ENCODE measurements at places on chromosomes 12 and 14.
A peak's percentile ranks its signal among the peaks of the same experiment; 100 is the strongest.

- DNase-seq = no peak
These were observed 26.4 kb upstream of the NUDT14 start for GRCh38 chr14:105207460-105207901.

DNA sequence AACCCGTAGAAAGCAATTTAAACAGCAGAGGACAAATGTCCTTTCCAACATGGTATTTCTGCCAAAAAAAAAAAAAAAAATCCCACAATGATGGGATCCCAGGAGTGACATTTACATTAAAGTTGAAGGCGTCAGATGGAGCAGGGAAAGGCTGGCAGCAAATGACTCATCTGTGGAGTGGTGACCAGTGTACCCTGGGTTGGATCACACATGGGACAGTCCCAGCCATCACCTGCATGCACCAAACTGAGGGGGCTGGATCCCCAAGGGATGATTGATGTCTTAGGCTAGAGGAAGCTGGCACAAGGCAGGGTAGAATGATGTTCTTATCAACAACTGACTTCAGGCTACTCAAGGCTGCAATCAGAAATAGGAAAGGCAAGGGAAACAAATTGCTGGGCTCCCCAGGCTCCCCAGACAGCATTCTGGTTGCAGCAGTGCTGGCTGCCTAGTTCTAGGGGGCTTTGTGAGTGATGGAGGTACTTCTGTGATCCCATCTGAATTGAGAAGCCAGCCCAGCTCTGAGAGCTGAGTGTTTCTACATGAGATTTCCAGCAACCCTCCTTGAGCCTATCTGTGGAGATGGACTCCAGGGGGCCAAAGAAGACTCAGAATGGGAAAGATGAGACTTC, 117.9 kb downstream of the DPF3 start:
- DNase-seq = no peak

DNA sequence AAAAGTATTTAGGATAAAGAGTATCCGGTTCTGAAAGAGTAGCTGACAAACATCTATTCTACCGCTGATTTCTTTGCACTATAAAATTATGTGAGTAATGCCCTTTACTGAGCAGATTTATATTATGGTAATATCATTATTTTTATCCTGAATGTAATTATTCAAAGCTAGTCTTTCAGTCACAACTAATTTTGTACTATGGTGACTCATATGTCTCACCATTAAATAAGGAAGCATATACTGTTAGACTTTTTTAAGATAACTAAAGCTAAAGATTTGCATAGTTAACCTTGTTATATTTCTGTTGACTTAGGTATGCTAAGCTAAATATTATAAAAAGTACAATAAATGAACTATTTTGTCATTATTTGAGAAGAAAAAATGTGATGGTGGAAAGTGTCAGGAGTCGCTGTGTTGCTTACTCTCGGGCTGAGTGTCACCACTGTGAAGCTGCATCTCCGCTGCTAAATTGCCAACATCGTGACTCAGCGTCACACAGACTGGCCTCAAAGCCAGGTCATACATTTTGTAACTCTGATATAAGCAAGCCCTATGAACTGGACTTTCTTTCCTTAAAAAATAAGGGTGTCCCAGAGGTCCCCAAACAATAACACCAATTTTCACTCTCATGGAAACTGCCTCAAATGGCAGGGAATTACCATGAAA, 69.1 kb upstream of the SSTR1 start:
- no peak for DNase-seq

DNA sequence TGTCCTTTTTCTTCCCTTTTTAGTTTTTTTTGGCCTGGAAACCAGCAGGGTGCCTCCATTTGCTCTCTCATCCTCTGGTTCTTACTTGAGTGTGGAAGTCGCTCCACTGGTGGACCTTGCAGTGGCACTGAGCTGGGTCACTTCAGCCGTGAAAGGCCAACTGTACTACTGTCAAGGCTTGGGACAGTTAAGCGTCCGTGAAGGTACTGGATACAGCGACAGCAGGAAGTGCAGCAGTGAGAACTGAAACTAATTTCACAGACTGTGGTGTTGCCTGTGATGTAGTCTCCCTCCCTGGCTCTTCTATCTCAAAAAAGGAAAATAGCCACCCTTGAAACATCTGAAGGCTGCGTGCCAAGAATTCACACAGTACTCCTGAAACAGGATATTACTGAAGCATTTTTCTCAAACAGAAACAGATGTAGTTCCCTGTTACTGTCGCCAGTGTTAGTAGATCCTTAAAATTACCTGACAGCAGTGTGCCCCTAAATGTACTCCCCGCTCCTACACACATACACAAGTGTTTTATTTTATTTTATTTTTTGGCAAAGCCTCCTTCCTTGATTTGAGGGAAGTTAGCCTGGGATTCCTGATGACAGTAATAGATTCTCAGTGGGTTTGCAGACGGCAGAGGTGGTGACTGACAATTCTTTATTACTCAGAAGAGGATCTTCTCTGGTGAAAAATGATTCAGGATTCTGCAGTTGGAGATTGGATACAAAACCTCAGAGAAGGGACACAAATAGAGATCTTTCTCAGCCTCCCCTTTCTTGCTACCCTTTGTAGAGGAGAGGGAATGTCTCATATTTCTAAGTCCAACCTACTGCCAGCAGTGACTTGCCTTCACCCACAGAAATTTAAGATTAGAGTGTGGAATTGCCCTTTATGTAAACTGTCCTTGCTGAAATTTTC, 4.4 kb downstream of the SUSD6 start:
- no peak for DNase-seq

DNA sequence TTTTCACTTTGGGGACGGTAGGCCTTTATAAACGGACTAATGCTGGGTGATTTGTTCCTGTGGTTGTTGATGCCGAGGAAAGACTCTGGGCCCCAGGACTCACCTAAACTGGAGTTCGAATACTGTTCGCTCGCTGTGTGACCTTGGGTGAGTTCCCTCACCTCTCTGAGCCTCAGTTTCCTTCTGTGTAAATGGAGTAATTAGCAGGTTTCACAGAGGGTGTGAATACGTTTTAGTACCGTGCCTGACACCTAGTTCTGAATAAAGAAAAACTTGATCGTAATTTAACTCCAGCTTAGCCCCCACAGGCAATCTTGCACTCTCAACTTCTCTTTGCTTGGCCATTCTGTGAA, 505 bp downstream of the UBE3B start:
- no peak for DNase-seq

DNA sequence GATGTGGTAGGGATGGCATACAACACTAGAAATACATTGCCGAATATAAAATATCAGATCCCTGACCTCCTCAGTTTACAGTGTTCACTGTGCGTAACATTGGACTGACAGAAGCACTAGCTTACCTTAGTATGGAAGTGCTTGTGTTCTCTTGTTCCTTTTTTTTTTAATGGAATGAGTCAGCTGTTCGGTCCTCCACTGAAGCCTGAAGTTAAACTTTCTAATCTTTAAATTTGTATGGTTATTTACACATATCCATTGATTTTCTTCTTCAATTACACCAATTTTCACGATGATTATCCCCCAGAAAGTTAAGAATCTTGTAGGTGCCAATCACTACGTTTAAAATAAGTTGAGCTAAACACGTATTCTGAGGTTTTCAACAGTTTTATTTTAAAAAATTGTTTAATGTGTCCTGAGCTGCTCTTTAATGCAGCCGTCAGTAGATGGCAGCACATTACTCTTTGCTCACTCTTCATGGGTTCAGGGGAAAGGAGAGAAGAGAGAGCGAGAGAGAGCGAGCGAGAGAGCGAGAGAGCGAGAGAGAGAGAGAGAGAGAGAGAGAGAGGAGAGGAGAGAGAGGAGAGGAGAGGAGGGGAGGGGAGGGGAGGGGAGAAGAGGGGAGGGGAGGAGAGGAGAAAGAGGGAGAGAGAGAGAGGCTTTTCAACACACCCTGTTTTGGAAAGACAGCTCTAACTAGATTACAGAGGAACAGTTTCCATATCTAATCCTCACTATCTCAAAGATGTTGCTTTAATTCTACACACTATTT, 134.7 kb upstream of the SCAF11 start:
- peak; percentile 22 for DNase-seq

DNA sequence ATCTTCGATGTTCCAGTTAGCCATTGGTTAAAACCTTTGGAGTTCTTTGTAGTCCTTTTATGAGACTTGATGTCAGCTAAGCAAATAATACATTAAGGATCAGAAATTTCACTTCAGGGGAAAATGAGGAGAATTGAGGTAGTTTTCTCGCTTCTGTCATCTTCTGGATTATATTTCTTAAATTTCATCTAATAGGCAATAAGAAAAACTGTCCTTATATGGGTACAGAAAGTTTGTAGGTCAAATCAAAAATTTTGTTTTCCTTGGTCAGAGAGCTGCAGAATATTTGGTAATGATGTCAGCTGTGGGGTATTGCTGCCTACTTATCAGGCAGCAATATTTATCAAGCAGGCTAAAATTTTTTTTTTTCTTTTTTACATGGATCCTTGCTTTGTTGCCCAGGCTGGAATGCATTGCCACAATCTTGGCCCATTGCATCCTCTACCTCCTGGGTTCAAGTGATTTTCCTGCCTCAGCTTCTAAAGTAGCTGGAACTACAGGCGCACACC, 37.1 kb downstream of the RIMKLB start:
- DNase-seq = no peak

GRCh38 chr12:94041850-94042249, 106.5 kb upstream of the PLXNC1 start:
- no peak for DNase-seq

GRCh38 chr12:44029194-44029593, 193.3 kb downstream of the TMEM117 start:
- no peak for DNase-seq

DNA sequence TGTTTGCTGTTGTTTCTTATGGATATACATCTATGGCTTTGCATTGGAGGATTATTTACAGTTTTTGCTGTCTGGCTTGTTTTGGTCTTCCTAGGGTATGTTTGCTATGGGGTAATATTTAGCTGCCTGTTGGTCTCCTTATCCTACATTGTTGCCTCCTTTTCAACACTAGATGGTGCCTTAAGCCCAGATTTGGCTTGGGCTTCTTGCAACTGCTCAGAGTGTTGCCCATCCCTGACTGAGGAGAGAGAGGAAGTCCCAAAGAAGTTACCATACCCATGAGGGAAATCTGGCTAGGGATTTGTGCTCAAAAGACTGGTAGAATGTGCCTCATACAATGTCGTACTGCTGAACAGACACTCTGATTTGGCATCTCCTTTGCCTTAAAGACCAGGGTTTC, 94.6 kb upstream of the MUCL1 start:
- DNase-seq = no peak

DNA sequence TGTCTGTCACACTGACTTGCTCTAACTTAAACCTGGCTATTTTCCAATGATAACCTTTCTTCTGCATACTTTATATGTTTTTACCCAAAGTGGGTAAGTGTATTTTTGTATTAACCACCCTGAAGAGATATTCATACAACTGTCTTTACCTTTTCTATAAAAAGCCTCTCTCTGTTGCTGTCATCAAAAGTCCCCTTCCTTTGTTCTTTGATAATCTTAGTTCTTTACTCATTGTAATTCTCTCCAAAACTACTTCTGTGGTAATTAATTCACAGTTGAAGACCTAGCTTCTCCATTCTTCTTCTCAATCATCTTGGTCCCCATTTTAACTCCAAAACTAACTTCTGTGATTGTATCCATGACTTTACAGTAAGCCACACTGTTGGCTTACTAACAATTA, 479.7 kb upstream of the MGAT4C start:
- no peak for DNase-seq

DNA sequence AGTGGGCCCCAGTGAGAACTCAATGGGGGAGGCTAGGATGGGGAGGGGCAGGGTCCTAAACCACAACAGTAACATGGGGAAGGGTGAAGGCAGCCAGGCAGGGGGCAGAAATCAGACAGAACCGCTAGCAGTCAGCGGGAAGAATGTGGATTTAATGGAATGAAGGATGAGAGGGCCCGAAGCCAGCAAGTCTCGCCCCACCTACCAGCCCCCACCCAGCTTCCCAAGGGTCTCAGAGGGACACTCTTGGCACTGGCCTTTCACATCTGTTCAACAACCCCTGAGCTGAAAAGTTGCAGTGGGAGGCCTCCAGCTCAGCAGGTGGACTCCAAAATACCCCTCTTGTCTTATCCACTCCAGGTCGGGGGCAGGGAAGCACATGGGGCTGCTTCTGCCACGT, 6.5 kb upstream of the SLC6A12 start:
- DNase-seq = no peak

GRCh38 chr14:62301080-62301479, 538.9 kb downstream of the SNAPC1 start:
- no peak for DNase-seq

DNA sequence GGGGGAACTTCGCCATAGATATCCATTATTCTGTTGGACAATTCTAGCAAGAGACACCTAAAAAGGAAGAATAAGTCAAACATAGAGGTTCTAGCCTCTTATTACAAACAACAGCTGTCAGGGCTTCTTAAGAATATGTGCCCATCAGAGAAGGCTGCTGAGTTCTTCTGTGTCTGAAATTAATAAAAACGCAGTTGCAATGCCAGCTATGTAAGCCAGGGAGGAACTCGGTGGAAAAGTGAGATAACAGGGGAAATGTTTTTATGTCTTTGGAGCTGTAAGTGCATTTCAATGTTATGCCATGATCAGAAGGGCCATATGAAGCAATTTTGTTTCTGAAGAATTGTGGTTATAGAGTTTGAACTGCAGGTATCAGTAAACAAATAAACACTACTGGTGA, 95.0 kb downstream of the SYT1 start:
- no peak for DNase-seq

DNA sequence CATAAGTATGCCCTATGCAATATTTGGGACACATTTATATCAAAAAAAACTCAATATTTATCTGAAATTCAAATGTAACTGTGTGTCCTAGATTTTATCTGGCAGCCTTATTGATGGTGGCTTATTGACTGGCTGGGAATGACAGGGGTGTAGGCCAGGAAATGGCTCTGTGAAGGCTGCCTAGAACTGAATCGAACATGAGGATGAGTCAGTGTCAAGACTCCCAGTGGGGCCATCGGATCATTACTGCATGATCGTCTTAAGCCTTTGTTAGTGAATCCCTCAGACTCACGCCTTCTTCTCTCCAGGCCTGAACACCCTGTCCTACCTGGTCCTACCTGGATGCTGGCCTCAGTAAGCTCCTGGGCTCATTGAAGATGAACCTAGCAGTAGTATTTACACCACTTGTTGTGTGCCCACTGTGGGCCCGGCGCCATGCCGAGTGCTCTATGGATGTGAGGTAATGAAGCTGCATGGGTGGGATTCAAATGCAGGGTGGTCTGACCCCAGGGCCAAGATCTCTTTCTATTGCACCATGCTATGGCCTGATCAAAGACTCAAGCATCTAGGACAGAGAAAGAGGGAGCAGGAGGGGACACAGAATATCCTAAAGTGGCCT, 21.0 kb upstream of the FAIM2 start:
- no peak for DNase-seq

Measured in stimulated activated CD8-positive, alpha-beta memory T cell treated with anti-CD3 and anti-CD28 coated beads, Interleukin-15, amount 100 ng/mL, for 1 hour (primary cell).